Activated CD8-positive, alpha-beta T cell treated with anti-CD3 and anti-CD28 coated beads, Interleukin-2, amount 10 ng/mL, durations not matched to agents 7 days and 5 days (primary cell): ENCODE measurements at places on chromosomes 2 and 18.

- peaks cover 55% of the 10 kb centered on the region for H3K27me3 ChIP-seq
- peaks cover 15% of the 10 kb centered on the region for H3K4me1 ChIP-seq
- peak overlapping the region; percentile 66 for H3K4me3 ChIP-seq
- H3K27ac ChIP-seq, result no peak overlapping the region
These were observed 1.3 kb downstream of the OSBPL6 start for GRCh38 chr2:178195390-178196166.

DNA sequence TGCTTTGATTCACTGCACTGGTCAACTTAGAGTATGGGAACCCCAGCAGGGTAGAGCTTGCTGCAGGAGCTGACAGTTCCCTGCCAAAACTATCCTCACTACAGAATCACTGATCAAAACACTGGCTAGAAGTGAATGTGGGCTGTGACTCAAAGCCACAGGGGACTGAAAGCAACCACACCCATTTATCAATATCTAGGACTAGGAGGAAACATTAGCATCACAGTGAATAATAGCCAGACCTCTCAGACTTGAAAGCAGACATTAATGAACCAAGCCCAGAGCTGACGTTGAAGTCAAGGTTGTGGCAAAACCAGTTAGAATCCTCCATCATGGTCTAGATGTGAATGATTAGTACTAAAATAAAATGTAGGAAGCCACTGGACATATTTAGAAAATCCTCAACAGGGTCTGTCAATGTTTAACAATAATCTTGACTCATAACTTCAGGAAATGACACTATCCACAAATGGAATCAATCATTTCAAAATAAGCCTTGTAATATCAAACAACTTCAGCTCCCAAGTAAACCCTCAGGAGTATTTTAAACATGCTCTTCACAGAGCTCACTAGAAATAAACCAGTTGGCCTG is 131.4 kb downstream of the CDH20 start:
- no peaks in the 10 kb centered on the region for H3K36me3 ChIP-seq
- no peaks in the 10 kb centered on the region for H3K4me1 ChIP-seq
- no peak for DNase-seq
- H3K27me3 ChIP-seq, result no peaks in the 10 kb centered on the region

GRCh38 chr18:58788470-58788869 is 76.2 kb upstream of the ZNF532 start:
- H3K27me3 ChIP-seq, result peaks cover 8% of the 10 kb centered on the region
- no peak overlapping the region for H3K4me3 ChIP-seq
- H3K36me3 ChIP-seq, result no peaks in the 10 kb centered on the region

DNA sequence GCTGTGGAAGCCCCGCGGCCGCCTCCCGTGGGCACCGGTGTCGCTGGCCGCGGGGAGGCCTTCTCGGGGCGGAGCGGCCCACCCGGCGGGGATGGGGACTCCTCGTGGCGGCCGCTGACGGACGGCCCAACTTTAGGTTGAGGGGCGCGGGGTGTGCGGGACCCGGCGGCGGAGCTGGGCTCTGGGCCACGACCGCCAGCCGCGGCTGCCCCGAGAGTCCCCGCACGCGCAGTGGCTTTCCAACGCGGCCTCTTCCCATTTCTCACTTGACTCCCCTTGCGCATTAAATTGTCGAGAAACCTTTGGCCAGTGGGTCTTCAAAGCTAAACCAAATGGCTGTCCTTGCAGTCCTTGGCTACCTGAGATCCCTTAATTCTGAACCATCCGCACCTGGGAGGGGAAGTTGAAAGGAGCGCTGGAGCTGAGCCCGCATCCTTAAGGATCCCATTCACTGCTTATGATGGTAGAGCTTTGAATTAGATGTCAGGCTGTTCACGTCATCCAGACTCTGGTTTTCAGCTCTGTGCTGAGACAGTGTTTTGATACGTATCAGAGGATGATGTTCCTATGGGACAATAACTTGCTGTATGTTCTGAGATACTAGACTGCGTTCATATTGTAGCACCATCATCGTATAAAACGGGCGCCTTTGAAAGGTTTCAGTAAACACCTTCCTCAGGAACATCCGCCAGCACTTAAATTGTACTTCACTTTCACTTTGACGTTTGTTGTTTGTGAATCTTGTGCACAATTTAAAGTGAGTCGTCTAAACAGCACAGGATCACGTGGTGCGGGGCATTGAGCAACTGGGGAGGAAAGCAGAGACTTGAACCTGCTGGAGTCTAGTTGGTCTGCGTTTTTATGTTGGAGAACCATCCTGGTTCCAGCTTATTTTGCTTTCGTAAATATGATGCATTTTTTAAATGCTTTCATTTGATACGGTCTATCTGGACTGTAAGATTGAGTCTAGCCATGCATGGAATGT is 874 bp downstream of the CLIP4 start:
- peaks cover 16% of the 10 kb centered on the region for H3K27me3 ChIP-seq
- H3K27ac ChIP-seq, result peak overlapping the region; percentile 91
- DNase-seq, result peak; percentile 86
- H3K4me3 ChIP-seq, result peak overlapping the region; percentile 80
- H3K4me1 ChIP-seq, result peaks cover 49% of the 10 kb centered on the region

DNA sequence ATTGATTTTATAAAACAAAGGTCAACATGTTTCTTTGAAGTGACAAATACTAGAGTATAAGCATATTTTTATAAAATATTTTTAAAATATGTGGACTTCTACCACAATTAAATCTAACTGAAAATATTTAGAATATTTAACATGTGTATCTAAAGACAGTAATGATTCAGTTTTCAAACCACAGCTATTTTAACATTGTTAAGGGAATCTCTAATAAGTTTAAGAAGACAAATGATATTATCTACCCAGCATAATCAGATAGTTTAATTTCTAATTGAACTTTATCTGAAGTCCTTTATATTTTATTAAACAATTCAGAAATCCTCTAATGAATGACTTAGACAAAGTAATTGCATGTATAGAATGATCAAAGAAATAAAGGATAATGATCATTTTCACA is 96.2 kb downstream of the VWC2L start:
- H3K27me3 ChIP-seq, result no peaks in the 10 kb centered on the region
- H3K27ac ChIP-seq, result no peak overlapping the region
- no peak for DNase-seq
- no peak overlapping the region for H3K4me3 ChIP-seq
- no peaks in the 10 kb centered on the region for H3K36me3 ChIP-seq

DNA sequence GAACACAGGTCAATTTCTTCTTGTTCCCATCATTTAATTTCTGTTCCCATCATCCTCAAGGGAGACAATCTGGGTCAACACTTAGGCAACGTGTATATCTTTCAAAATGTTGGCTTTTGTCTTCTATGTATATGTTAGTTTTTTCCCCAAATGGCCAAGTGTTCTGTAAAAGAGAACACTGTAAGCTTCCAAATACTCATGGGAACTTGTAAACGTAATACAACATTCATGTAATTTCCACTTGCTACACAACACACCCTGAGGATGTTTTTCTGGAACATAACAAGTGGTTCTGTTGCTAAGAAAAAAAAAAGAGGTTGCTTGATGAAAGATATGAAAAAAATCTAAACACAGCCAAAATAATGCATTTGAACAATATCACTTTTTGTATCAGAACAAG is 149.1 kb downstream of the ATAD2B start:
- no peaks in the 10 kb centered on the region for H3K4me1 ChIP-seq
- no peaks in the 10 kb centered on the region for H3K27me3 ChIP-seq
- DNase-seq, result no peak
